ENCODE measurements at places on chromosomes 2 and 18.

DNA sequence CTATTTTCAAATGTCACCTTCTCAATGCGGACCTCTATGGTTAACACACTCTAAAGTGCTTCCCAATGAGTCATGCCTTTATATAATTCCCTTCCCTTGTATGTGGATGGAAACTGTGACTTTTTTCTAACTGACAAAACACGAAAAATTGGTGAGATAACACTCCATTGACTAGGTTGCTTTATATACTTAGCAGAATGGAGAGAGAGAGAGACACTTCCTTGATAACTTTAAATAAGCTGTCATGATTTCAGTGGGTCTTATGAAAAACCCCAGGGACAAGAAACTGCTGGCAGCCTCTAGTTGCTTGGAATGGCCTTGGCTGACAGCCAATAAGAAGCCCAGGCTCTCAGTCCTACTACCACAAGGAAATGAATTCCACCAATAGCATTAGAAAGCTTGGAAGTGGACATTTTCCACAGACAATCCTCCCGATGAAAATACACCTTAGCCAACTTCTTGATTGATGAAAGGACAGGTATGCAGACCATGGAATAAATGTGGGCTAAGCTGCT lies 322.2 kb downstream of the ZNF804A start:
- no peak overlapping the region for H3K27ac ChIP-seq
- no peak for DNase-seq
- no peaks in the 10 kb centered on the region for H3K4me1 ChIP-seq
- H3K36me3 ChIP-seq = no peaks in the 10 kb centered on the region

DNA sequence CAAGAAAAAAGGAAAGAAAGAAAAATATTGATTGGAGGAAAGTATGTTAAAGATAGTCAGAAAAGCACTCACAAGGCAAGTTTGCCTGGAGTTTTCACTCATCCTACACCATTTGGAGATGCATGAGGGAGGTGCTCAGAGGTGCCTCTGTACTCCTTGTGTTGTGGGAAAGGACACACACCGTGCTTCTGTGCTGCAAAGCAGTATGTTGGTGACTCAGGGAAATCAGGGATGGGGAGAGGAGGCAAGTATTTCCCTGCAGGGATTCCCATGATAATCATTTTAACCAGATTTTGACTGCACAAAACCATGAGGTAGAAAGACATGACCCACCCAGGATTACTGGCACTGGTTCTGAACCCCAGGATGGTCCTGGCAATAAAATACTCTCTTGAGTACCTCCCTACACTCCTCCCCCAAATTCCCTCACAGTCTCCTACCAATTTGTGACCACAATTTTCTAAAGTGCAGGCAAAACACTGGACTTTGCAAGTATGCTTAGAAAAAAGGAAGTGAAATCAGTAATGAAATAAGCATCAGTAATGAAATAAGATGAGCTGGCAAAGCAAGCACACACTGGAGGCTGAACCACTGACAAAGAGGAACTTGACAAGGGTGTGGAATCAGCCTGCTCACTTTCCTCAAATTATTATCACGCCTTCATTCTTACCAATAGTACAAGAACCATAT lies 155.5 kb upstream of the ACVR2A start:
- H3K27me3 ChIP-seq = peaks cover 18% of the 10 kb centered on the region
- H3K36me3 ChIP-seq = no peaks in the 10 kb centered on the region
- no peak for DNase-seq
- no peak overlapping the region for H3K27ac ChIP-seq
- H3K4me3 ChIP-seq = no peak overlapping the region

GRCh38 chr2:80059447-80059846 lies 245.1 kb downstream of the LRRTM1 start:
- no peak overlapping the region for H3K4me3 ChIP-seq
- H3K27ac ChIP-seq = no peak overlapping the region
- no peaks in the 10 kb centered on the region for H3K27me3 ChIP-seq
- H3K4me1 ChIP-seq = no peaks in the 10 kb centered on the region
- no peaks in the 10 kb centered on the region for H3K36me3 ChIP-seq

DNA sequence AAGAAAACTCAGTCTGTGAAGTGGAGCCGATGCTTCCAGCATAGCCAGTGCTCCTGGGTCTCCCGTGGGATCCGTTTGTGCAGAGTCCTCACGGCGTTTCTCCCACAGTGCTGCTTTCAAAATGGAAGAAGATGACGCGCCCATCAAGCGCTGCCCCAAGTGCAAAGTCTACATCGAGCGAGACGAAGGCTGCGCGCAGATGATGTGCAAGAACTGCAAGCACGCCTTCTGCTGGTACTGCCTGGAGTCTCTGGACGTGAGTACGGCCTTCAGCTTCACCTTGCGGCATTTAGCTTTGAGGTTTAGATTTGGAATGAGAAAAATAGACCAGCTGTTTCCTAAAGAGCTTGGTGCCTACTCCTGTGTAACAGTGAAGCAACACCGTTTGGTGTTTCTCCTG lies 107.0 kb downstream of the RNF144A start:
- no peak overlapping the region for H3K27ac ChIP-seq
- H3K36me3 ChIP-seq = peaks cover 38% of the 10 kb centered on the region
- no peak overlapping the region for H3K4me3 ChIP-seq
- H3K4me1 ChIP-seq = peaks cover 8% of the 10 kb centered on the region
- no peak for DNase-seq

- no peak overlapping the region for H3K27ac ChIP-seq
- no peaks in the 10 kb centered on the region for H3K4me1 ChIP-seq
- H3K4me3 ChIP-seq = no peak overlapping the region
- DNase-seq = no peak
- no peaks in the 10 kb centered on the region for H3K36me3 ChIP-seq
These were observed 56.5 kb downstream of the PLA2R1 start for GRCh38 chr2:160005908-160006307.

DNA sequence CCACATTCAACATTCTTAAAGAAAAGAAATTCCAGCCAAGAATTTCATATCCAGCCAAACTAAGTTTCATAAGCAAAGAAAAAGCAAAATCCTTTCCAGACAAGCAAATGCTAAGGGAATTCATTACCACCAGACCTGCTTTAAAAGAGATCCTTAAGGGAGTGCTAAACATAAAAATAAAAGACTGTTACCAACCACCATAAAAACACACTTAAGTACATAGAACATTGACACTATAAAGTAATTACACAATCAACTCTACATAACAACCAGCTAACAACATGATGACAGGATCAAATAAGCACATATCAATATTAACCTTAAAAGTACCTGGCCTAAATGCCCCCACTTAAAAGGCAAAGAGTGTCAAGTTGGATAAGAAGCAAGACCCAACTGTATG lies 153.5 kb downstream of the FTCDNL1 start:
- peaks cover 22% of the 10 kb centered on the region for H3K27me3 ChIP-seq
- no peak overlapping the region for H3K4me3 ChIP-seq
- DNase-seq = no peak
- no peaks in the 10 kb centered on the region for H3K36me3 ChIP-seq
- no peak overlapping the region for H3K27ac ChIP-seq
- no peaks in the 10 kb centered on the region for H3K4me1 ChIP-seq

GRCh38 chr2:24915796-24916195 lies 4.2 kb downstream of the ADCY3 start:
- no peak overlapping the region for H3K27ac ChIP-seq

- peaks cover 20% of the 10 kb centered on the region for H3K36me3 ChIP-seq
- DNase-seq = no peak
- H3K27ac ChIP-seq = no peak overlapping the region
- no peaks in the 10 kb centered on the region for H3K27me3 ChIP-seq
- no peak overlapping the region for H3K4me3 ChIP-seq
- H3K4me1 ChIP-seq = no peaks in the 10 kb centered on the region
These were observed 201.8 kb downstream of the TWIST2 start for GRCh38 chr2:239049421-239050251.
